ENCODE measurements at places on chromosomes 6 and 20.

DNA sequence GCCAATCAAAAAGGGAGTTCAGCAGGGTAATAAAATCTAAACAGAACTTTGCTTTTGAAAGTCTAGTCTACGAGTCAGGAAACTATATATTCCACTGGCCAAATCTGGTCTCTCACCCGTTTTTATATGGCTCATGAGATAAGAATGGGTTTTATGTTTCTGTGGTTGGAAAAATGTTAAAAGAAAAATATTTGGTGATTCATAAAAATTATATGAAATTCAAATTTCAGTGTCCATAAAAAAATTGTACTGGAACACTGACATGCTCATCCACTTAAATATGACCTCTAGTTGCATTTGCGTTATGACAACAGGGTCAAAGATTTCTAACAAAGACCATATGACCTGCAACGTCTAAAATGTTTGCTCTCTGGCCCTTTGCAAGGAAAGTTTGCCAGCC, 22.3 kb upstream of the LAMP5 start:
- DNase-seq, result no peak

DNA sequence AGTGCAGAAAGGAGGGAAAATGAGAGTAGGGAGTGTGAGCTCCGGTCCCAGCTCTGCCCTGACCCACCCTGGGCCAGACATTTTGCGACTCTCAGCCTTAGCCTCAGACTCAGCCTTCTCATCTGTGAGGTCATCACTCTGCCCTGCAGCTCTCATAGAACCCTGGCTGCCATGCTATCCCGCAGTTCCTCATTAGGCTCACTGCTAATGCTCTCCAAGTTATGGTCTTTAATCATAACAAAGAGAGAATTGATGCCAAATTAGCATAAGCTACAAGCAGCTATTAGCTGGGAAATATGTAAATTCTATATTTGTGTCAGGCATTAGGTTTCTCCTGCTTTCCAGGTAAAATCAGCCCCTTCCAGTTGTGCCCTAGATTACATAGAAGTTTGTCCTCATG, 46.5 kb upstream of the MLN start:
- no peak for DNase-seq

DNA sequence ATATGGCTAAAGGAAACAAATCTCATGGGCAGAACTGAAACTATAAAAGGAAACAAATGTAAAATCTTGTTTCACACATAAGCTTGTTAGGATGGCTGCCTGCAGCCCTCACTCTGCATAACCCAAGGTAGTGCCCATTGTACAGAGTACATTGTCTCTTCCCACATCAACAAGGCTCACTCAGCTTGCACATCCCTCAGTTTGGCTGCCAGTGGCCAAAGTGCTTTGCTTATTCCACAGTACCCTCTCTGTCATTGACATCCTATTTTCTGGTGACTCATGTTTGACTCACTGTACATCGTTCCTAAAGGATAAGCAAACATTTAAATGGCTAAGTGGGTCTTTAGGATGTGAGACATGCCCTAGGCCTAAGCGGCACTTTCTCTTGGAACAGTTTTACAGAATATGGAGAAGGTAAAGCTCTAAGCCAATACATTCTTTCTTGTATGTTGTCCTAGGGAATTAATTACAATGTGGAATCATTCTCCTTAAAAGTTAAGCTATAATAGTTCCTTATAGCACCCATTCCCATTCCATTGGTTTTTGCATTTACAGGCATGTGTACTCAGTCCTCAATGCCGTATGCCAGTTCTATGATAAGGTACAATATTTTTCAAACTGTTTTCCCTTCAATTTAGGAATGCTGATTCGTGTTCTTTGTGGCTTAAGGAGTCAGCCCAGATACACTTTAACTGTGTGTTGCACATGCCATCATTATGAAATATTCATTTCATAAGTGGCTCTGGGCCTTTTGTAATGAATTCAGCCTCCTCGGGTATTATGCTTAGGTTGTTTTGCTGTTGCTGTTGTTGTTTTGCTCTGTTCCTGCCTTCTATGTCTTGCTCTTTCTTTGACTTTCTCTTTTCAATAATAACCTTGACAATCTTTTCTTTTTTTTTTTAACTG, 5.5 kb downstream of the ANKEF1 start:
- DNase-seq, result no peak

DNA sequence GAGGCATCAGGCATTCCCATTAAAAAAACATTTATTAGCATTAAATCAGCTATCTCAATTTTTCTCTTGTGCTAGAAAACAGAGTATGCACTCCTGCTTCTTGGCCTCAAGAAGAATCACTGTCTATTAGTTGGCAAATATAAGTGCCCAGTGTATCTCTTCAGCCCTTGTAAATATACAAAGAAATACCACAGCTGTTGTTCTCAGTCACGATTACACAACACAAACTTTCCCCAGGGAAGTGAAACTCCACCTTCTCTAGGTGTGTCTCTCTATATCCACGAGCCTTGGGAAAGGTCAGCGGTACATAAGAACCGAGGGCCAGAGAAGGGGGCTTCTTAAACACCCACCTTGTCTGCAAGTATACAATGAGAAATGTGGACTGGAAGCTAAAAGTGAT, 194.7 kb downstream of the PKHD1 start:
- no peak for DNase-seq

DNA sequence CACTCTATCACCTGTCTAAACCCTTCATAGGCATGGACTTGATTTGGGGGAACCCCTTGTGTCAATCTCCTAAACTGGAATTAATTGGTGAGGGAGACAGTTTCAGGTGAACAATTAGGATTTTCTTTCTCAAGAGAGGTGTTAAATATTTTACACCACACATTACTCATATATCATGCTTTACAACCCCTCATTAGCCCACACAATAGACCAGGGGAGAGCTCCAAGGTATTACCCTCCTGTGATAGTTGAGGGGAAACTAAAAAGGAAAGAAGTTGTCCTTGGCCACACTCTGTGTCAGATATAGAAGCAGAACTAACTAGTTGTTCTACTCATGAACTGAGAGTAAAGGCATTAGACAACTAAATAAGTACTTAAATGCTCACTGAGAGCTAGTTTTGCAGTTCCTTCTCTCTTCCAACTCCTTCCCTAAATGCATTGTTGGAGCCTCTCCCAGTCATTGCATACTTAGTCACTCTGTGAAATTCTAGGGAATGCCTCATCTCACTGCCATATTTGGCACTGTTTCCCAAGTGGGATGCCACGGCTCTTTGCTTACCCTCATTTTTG, 183.7 kb upstream of the CEP162 start:
- no peak for DNase-seq

DNA sequence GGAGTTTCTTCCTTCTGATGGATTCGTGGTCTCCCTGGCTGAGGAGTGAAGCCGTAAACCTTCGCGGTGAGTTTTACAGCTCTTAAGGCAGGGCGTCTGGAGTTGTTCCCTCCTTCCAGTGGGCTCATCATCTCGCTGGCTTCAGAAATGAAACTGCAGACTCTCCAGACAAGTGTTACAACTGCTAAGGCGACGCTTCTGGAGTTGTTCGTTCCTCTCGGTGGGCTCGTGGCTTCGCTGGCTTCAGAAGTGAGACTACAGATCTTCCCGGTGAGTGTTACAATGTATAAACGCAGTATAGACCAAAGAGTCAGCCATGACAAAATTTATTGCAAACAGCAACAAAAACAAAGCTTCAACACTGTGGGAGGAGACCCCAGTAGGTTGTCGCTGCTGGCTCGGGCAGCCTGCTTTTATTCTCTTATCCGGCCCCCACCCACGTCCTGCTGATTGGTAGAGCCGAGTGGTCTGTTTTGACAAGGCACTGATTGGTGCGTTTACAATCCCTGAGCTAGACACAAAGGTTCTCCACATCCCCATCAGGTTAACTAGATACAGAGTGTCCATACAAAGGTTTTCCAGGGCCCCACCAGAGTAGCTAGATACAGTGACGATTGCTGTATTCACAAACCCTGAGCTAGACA, 113.2 kb downstream of the GPX5 start:
- DNase-seq, result no peak

DNA sequence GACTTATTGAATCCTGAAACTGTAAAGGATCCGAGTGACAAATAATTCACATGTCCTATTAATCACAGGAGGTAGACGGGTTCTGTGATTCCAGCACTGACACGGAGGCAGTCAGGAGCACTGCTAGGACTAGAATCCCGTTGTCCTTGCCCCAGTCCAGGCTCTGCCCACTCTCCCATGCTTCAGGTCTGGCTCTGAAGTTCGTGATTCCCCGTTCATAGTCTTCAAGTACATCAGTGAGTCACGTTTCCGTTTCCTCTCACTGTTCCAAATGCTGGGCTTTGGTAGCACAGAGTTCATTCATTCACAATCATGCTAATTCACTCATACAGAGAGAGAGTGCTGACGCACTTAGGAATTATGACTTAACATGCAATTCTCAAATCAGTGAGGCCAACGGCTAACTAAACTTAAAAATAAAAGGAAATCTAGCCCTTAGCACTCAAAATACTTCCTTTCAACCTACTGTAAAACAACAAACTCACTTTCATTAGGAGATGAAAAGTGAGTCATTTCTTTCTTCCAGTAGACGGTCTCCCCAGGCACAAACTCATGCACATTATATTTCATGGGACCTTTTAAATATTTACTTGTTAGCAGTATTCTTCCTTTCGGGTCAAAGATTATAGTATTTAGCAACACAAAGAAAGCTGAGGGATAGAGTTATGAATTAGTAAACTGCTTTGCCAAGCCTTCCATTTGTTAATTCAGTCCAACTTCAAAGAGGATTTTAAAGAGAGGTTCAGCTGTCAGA, 94.0 kb upstream of the NHSL1 start:
- DNase-seq, result no peak

DNA sequence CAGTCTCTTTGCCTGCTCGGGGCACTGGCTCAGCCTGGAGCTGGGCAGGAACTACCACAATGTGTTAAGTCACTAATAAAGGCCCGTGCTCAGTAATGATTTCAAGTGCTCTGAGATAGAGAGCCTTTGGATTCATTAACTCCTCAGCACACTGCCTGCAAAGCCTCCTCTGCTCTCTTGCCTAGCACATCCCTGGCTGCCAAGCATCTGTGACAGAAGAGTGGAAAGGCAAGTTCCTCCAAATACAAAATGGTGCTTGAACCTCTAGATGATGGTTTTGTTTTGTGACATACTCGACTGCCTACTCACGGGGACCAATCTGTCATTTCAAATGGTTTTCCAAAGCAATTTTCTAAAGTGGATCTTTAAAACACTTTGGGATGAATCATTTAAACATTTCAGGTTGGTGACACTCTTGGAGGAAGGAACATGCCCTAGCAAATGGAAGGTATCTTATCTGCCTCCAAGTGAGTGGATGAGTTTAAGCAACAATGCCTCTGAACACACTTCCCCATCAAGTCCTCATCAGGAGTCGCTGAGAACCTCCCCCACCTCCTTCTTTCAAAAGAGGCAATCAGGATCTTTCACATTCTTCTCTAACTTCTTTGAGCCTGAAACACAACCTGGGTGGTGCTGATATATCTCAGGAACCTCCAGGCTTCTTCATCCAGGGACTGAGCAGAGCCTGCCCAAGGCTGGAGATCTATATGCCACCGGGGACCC, 35.8 kb downstream of the METTL24 start:
- DNase-seq, result no peak

DNA sequence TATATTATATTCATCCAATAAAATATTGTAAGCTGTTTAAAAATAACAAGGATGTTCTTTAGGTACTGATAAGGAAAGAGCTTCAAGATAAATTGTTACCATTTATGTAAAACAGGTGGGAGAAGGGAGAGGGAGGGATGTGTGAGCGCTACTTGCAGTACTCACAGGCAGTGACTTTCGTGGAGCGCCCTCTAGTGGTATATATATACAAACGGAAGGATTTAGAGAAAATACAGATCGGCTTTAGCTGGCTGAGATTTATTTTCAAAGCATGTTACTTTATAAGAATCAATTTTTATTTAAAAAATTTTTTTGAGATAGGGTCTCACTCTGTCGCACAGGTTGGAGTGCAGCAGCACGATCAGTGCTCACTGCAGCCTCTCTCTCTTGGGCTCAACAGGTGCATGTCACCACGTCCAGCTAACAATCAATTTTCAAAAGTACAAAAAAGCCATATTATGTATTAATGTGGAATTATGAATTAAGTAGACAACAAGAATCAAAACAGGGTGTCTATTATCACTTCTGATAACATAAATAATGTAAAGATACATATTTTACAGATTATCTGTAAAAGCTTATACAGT, 3.3 kb upstream of the MOG start:
- DNase-seq, result no peak

DNA sequence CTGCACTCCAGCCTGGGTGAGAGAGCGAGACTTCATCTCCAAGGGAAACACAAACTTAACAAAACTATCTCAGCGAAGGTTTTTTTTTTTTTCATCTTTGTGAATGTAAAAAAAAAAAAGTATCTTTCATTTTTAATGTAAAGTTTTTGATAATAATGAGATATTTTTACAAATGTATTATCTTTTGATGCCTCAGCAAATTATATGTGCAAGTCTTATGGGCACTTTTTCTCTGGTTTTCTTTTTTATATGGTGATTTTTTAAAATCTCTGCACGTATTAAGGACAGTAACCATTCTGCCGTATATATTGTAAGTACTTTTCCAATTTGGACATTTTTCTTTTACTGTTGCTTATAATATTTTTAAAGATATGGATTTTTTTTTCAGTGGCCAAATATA, 76.8 kb downstream of the MAFB start:
- DNase-seq, result no peak

- no peak for DNase-seq
Observed at GRCh38 chr6:13474787-13475186, 12.6 kb downstream of the GFOD1 start.

GRCh38 chr20:37703035-37703845, 9.4 kb downstream of the CTNNBL1 start:
- DNase-seq, result no peak

DNA sequence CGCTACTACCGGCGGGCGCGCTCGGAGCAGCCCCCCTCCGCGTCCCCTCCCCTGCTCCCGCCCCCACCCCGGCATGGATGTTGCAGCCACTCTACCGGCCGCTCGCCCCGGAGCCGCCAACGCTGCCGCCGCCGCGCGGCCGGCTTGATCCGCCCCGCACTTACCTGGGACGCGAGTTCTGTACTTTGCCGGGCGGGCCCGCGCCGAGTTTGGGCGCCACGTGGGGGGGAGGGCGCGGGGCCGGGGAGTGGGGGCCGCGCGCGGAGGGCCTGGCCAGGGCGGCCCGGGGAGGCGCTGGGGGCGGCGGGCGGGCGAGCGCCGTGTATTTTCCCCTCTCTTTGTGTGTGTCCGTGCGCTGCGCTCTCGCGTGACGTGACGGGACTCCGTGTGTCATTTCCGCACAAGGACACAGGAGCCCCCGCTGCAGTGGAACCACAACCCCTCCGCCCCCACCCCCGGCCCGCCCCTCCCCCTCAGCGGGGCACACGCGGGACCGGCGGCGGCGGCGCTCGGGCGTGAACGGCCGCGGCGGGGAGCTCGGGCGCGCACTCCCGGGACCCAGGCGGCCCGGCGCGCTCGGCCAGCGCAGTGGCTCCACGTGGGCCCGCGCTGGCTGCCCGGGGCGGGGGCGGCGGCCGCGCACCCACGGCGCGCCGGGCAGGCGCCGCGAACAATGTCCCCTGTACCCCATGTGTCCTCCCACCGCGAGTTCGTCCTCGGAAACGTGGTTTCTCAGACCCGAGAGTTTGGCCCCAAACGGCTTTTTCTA, at the start of gene BEND3:
TSS of gene BEND3 (minus strand) at position 590 of the 769 bp plus-strand sequence. CDS start 16,230 bp downstream, outside the sequence.
- DNase-seq, result no peak
